Fibroblast of skin of back (primary cell): ENCODE measurements at places on chromosomes 11 and 22.
A peak's percentile ranks its signal among the peaks of the same experiment; 100 is the strongest.

- no peak for DNase-seq
Measured at GRCh38 chr22:33891455-33891854, 28.8 kb downstream of the LARGE1 start.

DNA sequence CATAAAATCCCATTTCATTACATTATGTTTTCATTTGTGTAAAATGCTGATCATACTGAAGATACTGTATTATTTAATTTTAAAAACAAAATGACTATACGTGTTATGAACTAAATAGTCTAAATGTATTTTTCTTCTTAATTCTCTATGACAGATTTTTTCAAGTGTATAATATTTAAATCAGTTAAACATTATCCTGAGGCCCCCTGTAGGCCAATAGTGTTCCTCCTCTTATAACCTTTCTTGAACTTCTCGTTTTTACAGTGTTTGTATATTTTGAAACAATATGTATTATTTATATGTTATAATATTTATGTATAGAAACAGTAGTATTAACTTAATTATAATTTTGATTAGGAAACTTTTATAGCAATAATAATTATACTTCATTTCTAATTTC lies 151.1 kb upstream of the CHORDC1 start:
- no peak for DNase-seq

GRCh38 chr11:92300876-92301275 lies 76.3 kb downstream of the FAT3 start:
- DNase-seq, result no peak

DNA sequence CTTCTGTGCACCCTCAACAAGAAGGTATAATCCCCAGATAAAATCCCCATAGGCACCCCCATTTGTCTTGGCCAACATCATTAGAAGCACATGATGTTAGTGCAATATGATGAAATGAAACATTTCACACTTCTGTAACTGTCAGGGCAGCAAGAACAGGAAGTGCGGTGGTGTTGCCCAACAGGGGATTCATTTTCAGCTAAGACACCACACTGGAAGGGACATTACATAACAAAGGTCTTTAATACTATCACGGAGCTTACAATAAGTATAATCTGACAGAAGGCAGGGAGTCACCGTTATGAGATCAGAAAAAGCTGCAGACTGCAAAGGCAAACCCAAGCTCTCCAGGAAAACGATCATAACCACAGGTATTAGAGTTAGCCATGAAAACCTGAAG lies 2.0 kb downstream of the OR52W1 start:
- no peak for DNase-seq

DNA sequence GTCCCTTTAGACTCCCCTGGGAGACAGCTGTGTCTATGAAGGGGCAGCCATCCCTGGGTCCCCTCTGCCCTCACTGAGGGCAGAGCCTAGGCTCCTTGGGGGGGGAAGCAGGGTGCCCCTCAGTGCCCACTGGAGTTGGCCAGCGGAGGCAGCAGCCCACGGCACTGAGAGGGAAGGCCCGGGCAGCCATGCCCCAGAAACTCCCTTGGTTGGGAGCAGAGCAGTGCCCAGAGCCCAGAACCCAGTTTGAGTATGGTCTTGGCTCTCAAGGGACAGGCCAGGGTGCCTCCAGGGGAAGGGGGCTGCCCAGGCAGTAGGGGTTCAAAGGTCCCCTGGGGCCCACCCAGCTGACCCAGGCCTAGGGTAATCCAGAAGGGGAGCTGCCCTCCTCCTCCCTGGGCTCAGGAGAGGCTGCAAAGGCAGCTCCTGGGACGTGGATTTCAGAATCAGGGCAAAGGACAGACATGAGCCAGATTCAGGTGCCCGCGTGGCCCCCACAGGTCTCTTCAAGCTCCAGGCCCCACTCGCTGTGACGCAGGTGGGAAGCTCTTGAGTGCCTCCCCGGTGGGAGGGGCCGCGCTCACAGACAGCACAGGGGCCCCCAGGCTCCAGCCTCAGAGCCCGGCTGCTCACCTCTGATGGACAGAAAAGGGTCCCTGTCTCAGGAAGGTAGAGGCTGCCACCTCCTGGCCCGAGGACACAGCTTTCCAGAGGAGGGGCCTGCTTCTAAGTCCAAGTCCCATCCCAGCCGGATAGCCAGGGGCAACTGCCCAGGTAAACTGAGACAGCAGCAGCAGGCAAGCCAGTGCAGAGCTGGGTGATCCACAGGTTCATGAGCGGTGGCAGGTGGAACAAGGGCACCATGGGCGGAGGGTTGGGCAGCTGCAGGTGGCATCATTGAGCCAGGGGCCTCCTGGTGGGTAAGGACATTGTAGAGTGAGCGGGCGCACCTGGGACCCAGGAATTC lies 2.6 kb downstream of the C11orf21 start:
- no peak for DNase-seq

GRCh38 chr11:10208131-10208575 lies 85.9 kb downstream of the SBF2 start:
- DNase-seq, result peak; percentile 51

GRCh38 chr11:62603072-62603408 lies 1.4 kb upstream of the MTA2 start:
- no peak for DNase-seq
